ENCODE measurements at places on chromosomes 12 and 14.

GRCh38 chr12:5514016-5514415, 82.1 kb downstream of the NTF3 start:
- no peak for DNase-seq

DNA sequence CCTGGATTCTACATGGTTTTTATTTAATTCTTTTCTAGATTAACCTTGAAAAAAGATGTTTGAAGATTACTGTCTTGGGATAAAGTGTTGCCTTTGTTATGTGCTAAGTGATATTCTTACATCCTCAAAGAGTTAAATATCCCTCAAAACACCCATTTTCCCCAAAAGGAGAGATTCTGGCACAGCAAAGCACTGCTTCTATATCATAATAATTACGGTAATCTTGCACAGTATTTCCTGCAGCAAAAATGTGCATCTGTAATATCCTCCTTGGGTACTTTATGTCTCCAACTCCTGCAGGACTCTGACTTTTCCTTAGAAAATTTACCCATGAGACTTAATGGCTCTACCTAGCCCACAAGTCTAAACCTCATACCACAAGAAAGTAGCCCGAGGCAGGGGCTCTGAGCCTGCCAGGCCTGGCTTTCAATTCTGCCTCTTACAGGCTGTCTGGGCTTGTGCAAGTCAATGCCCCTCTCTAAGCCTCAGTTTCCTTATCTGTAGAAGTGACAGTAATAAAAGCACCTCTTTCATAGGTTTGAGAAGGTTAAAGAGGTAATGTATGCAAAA, 45.8 kb downstream of the SVOP start:
- DNase-seq: no peak

DNA sequence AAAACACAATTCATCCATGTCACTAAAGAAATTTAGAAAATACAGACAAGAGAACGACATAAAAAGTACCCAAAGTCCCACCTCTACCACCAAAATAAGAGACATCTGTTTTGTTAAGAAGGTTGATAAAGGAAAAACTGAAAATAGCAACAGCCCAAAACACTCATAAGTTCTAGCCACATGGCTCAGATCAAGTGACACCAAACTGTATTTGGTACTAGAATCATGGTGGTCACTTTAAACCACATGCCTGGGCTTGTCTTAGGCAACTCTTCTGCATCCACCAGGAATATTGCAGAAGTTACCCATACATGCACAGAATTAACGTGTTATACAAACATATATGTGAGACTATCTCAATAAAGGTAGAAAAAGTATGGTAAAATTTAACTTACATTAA, 78.2 kb upstream of the GTF2A1 start:
- DNase-seq: no peak

DNA sequence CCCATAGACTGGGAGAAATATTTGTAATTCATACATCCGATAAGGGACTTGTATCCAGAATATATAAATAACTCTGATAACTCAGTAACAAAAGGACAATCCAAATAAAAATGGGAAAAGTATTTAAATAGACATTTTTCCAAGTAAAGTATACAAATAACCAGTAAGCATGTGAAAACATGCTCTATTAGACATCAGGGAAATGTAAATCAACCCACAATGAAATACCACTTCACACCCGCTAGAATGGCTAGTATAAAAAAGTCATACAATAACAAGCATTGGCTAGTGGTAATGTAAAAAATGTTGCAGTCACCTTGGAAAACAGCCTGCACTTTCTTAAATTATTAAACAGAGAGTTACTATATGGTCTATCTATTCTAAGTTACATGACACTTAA, 650.7 kb downstream of the C12orf50 start:
- DNase-seq: no peak

GRCh38 chr12:1830981-1831963, 10.9 kb downstream of the LRTM2 start:
- no peak for DNase-seq

GRCh38 chr12:84463741-84464495, 448.7 kb downstream of the SLC6A15 start:
- no peak for DNase-seq

GRCh38 chr12:15268927-15269552, 47.8 kb upstream of the RERG start:
- no peak for DNase-seq

DNA sequence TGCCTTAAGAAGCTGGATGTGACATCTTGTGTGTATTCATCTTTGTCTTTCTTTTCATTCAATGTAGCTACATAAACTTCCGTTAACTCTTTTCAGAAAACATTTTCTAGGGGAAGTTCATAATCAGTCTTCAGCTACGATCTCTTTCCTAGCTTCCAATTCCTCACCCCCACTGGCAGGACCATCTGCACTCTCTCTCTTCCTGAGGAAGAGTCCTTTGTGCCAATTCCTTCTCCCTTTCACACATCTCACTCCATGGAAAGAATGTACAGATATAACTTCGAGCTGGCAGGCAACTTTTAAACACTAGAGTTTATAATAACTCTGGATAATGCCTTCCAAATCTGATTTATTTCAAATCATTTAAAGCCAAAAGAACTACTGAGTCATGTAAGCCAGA, 495.7 kb downstream of the GALC start:
- no peak for DNase-seq

GRCh38 chr14:98900798-98901197, 371.2 kb downstream of the BCL11B start:
- DNase-seq: no peak

GRCh38 chr14:74652541-74652940, 40.5 kb upstream of the LTBP2 start:
- no peak for DNase-seq

DNA sequence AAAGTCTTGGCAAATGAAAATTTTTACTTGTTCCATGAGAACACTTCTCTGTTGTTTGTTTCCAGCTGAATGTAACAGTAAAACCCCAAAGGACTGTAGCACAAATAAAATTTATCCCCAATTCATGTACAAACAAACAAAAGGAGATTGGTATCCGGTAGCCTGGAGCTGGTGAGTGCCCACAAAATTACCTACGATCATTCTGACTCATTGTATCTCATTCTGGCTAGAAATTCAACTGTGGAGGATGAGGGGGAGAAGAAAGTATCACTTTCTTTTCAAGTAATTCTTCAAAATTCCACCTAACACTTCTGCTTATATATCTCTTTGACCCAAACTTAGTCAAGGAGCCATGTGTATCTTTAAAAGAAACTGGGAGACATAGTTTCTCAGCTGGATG, 268.5 kb downstream of the ALG10B start:
- no peak for DNase-seq

DNA sequence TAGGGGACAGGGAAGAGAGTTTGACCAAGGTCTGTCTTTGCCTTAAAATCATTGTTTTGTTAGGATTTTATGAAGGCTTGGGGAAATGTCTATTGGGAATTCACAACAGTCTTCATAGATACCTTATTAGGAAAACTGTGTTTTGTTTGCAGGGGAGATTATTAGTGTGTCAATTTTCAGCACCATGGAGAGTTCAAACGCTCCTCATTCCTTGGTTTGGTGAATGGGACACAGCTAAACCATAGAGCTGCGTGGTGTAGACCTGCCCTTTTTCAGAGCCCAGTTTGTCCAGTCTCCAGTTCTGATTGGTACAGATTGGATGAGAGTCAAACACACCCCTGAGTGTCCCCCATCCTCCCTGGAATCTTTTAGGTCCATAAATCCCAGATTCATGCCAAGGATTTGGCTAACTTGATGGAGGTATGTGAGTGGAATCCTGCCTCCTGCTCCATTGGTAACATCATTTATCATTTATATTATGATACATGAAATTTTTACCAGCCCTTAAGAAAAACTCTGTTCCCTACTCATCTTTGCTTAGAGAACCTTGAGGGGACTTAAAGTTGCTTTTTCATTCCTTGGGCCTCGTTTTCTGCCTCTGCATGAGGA, 12.0 kb downstream of the NGDN start:
- DNase-seq: no peak

GRCh38 chr12:83971781-83972180, 940.8 kb downstream of the SLC6A15 start:
- DNase-seq: no peak

All from amygdala (tissue), 56 donors.